Skeletal muscle cell (primary cell): ENCODE measurements at places on chromosomes 5 and 9.

DNA sequence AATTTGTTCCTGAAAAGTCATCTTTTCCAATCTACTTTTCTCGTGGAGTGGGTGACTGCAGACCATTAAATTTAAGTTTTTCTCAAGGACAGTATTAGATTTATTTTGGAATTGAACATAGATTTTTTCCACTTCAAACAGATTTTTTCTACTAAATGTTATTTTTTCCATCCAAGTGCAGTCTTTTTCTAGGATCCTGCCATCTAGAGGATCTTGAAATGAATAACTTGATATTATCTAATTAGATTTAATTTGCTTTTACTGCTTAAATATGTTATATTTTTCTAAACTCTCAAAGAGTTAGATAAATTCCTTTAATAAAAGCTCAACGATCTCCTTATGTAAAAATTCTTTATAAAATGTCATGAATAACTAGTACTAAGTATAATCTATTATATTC lies 136.9 kb upstream of the PRR16 start:
- DNase-seq = no peak

DNA sequence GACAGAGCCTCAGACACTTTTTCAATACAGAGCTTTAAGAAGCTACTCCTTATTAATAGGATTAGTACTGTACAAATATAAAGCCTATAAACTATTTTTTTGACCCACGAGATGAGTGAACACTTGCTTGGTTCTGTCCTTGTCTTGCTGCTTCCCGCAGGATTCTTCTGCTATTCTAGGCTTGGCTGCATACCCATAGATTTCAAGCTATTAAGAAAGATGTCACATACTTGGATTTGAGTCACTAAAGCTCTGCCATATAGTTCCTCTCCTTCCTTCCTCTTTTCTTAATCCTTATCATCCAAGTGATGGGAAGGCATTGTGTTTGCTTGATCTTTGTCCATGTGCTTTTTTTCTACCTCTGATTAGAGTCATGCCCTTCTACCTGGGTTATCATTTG lies 361.2 kb upstream of the TRPC7 start:
- DNase-seq = no peak

GRCh38 chr5:134223406-134224248 lies 2.2 kb downstream of the PPP2CA start:
- no peak for DNase-seq

DNA sequence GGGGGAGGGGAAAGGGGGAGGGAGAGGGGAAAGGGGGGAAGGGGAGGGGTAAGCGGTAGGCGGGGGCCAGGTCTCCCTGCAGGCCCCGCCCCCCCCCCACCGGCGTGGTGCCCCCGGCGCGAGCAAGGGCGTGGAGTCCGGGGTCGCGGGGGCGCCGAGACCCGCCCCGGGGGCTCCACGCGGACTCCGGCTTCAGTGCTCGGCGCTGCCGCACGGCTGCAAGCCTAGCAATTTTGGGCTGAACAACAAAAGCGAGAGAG lies 10.8 kb downstream of the C9orf50 start:
- no peak for DNase-seq

DNA sequence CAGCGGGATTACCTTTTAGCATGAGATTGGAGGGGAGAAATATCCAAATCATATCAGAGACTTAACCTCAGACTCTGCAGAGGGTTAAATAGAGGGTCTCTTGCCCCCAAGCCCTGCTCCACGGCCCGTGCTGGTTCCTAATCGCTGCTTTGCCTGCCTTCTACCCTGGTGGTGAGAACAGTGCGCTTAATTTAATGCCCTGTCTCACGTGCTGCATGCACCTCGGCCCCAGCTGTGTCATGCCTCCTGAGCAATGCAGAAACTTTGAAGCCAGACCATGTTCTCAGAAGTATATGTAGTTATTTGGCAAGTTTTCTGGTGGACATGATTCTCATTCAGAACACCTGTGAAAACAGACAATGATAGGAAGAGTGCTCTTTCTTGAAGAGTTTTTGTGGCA lies 1.4 kb downstream of the OTULIN start:
- no peak for DNase-seq

- no peak for DNase-seq
Observed at GRCh38 chr5:107665036-107665570, 5.6 kb downstream of the EFNA5 start.

GRCh38 chr9:133491656-133491925 lies 12.7 kb upstream of the SLC2A6 start:
- DNase-seq = no peak

- peak; percentile 39 for DNase-seq
Observed at GRCh38 chr5:57889558-57889957, 406.9 kb upstream of the ACTBL2 start.

DNA sequence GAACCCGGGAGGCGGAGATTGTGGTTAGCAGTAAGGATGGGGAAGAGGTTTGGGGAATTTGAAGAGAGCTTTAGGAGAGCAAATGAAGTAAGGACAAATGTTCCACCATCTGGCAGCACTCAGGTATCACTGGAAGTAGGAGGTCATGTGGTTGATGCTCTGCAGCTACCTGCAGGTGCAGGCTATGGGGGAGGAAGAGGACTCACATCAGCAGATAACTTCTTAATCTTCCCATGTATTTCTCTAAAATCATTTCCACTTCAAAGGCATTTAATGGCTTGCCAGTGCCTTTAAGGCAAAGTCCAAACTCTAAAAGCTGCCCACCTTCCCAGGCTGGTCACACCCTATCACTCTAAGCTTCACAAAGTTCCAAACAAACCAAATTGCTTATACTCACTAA lies 8.1 kb upstream of the HAVCR1 start:
- no peak for DNase-seq

DNA sequence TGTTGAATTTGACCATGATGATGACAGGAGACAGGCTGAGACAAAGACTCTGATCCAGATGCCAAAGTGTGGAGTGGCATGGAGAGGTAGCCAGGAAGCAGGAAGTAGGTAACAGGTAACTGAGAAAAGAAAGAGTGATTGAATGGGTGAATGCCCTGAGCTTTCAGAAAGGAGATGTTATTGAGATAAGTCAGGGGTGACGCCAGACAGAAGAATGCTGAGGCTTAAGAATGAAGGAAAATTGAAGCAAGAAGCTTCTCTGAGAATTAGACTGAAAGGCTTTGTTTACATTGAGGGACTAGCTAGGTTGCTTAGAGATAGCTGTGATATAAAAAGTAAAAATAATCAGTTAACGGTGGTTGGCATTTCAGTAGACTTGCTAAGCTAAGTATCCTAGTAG lies 165.7 kb downstream of the PSAT1 start:
- no peak for DNase-seq

DNA sequence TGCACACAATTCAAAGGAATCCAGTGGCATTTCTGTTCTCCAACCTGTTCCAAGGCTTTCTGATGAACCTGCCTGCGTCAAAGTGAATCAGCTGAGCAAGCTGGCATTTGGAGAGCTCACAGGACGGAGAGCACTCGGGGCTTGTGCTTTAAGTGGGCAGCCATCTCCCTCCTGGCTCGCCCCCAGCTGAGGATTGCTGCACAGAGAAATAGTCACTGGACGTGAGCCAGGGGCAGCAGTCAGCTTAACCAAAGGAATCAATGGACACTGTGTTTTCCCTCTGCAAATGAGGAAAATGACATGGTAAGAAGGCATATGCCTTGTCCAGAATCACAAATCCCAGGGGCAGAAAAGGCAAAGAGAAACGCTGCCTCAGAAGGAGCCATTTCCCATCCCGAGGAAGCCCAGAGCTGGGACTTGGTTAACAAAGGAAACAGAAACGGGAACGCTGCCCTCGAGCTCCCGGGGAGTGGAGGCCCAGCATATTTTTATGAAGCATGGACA lies 299.4 kb downstream of the ZSWIM6 start:
- peak; percentile 20 for DNase-seq

DNA sequence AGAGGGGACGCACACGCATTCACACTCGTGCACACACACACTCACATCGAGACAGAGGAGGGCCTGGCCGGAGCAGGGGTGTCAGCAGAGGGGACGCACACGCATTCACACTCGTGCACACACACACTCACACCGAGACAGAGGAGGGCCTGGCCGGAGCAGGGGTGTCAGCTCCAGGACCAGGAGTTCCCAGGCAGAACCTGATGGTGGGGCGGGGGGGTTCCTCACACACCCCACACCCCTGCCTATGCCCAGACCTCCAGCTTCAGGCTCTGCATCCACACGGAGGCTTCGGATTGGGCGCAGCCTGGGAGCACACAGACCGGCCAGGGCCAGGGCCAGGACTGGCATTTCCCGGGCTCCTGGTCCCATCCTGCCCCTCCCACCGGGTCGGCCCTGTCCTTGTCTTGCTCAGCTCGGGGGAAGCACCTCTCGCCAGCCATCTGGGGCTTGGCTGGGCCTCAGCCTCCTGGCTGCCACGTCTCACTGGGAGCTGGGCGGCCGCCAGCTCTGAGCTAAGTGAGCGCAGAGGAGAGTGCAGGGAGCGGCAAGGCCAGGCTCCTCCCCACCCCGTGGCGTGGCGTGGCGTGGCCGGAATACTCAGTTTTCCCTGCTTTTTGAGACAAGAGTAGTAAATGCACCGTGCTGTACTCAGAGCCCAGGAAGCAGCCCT lies 31.3 kb downstream of the ADAMTS2 start:
- peak; percentile 80 for DNase-seq

DNA sequence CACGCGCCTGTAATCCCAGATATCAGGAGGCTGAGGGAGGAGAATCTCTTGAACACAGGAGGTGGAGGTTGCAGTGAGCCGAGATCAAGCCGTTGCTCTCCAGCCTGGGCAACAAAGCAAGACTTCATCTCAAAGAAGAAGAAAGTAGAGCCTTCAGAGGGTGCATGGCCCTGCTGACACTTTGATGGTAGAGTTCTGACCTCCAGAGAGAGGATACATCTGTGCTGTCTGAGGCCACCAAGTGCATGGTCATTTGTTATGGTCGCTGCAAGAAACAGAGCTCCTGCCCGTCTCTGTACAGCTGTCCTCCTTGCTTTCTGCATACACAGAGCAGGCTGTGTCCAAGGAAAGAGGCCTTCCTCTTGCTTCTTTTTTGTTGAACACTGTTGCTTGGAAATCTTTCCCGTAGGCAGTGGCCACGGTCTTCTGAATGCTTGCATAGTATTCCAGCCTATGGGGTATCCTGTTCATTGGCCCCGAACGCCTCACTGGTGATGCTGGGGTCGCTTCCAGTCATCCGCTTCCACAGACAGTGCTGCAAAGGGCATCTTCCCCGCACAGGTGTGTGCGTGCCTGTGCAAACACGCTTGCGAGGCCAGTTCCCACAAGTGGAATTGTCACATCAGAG lies 36.8 kb upstream of the UNC5A start:
- no peak for DNase-seq

DNA sequence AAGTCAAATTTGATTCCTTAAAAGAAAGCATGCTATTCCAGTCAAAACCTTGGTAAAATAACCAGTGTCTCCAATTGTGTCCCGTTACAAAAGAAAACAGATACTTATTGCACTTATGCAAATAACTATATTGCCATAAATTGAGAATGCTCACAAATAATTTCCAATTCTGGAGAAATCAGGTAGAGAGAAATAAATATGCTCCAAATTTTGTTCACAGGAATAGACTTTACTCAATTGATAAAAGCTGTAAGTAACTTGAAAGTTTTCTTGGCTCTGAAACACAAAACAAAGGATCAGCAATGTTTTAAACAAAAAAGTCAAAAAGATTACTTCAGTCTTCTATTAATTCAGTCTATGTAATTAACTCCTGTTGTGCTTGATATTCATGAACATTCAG lies 7.8 kb upstream of the DTWD2 start:
- no peak for DNase-seq

- DNase-seq = no peak
Observed at GRCh38 chr5:180171568-180172094, 37.4 kb downstream of the RASGEF1C start.

DNA sequence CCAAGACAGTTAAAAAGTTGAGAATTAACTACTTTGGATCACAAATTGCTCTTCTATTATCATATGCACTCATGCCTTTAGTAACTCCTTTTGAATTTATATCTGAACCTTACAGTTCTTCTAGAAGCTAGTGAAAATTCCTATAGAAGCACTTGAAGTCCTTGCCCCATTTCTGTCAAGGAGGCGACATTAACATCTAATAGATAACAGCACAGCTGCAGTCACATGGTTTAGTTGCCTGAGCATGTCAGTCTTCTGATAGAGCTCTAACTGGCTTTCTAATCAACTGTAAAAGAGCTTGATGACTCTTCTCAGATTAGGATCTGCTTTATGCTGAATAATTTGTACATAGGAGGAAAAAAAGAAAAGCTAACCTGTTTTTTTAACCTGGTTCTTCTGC lies 9.0 kb downstream of the RFESD start:
- DNase-seq = no peak

GRCh38 chr9:3850098-3850497 lies 324.3 kb upstream of the RFX3 start:
- DNase-seq = no peak

GRCh38 chr5:37575541-37576489 lies 196.7 kb downstream of the WDR70 start:
- no peak for DNase-seq

- DNase-seq = peak; percentile 65
Observed at GRCh38 chr9:98997604-98998003, 53.9 kb downstream of the COL15A1 start.

DNA sequence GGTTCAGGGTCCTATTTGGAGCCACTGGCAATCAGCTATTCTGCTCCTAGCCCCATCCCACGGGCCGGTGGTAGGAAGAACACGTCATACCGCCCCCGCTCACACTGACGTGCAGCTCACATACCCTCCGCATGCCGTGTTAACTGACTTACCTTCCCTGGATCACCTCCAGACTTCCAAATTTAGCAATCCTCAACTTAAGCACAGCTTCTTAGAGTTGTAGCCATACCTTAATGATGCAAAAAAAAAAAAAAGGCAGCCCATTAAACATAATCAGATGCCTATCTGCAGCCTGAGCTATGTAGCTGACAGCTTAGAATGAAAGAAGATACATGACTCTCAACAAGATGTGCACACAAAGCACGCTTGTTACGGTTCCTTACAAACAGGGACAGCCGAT lies 93.0 kb downstream of the IRX2 start:
- peak; percentile 4 for DNase-seq

DNA sequence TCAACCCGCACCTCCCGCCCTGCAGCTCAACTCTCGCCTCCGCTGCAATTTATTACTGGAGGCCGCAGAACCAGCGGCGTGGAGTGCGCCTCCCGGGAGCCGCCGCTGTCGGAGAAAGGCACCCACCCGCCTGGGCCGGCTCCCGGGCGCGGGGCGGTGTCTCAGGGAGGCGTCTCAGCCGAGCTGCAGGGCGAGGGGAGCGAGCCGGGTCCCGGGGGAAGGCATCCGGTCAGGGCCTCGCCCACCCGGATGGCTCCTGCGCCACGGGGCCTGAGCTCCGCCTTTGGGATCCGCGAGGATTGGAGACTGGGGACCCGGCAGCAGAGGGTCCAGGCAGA lies 32.9 kb downstream of the TSPAN17 start:
- no peak for DNase-seq

- no peak for DNase-seq
Observed at GRCh38 chr9:34417734-34418133, 40.6 kb downstream of the FAM219A start.

- DNase-seq = no peak
Observed at GRCh38 chr5:8683496-8683895, 814.5 kb downstream of the MTRR start.

DNA sequence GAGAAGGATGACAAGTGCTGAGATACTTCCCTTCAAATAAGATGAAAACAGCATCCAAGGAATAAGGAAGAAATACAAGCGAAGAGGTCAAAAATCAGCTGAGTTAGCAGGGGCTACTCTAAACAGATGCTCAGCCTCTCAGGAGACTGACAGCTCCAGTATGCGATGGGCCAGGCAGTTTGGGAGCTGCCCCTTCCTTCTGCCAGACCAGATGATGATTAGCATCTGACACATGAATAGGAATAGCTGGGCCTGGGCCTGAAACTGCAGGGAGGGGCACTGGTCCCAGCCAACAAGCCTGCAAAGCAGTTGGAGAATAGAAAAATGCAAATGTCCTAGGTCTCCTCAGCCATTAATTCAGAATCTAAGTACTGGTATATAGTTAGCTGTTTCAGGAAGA lies 13.1 kb upstream of the MAP3K1 start:
- DNase-seq = no peak
